Caco-2 (cell line): ENCODE measurements at places on chromosomes 1 and 21.

GRCh38 chr1:192700834-192701271 lies 64.9 kb downstream of the RGS13 start:
- no peak for DNase-seq

DNA sequence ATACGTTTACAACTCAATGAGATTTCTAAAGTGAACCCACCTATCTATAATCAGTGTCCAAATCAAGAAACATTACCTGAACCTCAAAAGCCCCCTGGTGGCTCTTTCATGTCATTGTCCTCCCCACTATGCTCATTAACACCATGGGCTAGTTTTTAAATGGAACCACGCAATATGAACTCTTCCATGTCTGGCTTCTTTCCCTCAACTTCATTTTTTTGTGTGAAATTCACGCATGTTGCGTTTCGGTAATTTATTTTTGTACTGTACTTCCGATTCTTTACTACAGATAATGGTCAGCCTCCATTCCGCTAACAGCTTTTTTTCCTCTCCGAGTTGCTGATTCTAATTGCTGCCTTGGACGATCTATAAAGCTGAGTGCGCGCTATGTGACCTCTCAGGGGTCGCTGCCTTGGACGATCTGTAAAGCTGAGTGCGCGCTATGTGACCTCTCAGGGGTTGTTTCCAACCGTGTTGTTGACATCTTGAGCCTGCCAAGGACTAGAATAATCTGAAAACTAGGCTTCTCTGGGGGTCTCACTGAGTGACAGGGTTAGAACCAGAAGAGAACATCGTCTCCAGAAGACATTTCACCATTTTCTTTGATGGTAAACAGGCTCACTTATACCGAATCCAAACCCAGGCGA lies 1.1 kb upstream of the CACYBP start:
- DNase-seq: peak; percentile 59

DNA sequence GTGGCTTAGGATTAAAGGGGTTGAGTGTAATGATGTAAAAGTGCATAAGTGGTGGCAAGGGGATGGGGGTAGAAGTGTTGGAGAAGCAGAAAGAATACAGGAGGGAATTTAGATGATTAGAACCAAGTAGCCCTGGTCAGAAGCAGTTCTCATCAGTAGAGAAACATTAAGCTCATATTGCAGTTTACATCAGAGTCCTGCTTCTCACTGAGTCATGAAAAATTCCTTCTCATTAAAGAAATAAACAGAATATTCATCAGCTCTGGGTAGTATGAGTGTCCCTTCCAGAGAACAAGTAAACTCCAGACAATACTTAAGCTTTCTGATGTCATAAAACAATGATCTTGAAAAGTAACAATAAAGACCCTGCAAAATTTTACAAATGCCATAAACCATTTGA lies 36.5 kb downstream of the LRRIQ3 start:
- DNase-seq: no peak

DNA sequence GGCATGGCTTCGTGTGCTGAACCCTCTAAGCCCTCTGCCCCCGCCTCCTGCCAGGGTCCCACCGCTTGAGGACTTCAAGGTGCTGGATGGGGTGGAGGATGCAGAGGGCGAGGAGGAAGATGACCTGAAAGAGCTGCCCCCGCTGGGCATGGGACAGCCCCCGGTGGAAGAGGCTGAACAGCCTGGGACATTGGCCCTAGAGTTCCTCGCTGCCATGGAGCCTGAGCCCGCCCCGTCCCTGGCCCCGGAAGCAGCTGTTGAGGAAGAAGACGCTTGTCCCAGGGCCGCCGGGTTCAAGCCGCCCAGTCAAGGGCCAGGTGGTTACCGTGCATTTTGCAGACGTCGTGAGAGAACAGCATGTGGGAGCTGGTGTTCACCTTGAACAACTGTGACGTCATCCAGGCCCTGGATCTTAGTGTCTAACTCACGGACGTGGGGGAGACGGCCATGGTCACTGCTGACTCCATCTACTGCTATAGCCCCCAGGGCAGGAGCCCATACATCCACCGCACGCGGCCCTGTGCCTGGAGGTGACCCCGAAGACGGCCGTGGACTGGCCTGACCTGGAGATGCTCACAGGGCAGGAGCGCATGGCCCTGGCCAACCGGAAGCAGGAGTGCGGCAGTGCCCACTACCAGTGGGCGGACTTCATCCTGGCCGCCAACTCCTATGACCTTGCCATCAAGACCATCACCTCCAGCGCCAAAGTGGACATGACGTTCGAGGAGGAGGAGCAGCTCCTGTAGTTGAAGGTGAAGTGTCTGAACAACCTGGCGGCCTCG lies 90.1 kb downstream of the PPP1R12B start:
- no peak for DNase-seq

- DNase-seq: no peak
These were observed 288.9 kb downstream of the KCNT2 start for GRCh38 chr1:196319301-196319700.

DNA sequence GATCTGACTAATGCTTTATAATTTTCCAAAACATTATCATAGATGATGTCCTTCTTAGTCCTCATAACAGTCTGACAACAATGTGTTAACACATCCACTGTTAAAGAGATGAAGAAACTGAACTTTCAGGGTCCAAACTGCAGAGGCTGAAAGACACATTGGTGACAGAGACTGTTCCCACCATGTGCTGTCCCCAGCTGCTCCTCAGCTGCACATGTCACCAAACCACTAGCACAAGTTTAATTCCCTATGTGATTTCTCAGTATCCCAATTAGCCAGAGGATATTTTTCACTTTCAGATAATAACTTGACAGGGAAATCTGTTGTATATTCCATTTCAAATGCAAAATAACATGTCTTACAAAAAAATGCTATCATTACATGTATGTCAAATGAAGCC lies 24.6 kb downstream of the LAMC2 start:
- no peak for DNase-seq

DNA sequence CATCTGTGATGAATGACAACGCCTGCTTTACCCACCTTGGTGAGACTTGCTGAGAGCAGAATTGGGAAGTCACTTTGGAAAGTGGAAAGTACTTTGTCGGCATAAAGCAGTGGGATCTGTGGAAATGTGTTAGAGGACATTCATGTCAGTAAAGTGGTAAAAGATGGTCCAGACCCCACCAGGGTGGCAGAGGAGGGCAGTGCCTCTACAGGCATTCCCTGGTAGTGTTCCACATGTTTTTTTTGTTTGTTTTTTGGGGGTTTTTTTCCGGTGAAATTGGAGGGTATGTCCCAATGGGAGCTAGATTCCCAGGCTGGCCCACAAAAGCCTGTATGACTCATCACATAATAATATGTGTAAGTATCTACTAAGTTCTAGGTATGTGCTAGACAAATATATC lies 80.6 kb downstream of the ELAVL4 start:
- DNase-seq: no peak

DNA sequence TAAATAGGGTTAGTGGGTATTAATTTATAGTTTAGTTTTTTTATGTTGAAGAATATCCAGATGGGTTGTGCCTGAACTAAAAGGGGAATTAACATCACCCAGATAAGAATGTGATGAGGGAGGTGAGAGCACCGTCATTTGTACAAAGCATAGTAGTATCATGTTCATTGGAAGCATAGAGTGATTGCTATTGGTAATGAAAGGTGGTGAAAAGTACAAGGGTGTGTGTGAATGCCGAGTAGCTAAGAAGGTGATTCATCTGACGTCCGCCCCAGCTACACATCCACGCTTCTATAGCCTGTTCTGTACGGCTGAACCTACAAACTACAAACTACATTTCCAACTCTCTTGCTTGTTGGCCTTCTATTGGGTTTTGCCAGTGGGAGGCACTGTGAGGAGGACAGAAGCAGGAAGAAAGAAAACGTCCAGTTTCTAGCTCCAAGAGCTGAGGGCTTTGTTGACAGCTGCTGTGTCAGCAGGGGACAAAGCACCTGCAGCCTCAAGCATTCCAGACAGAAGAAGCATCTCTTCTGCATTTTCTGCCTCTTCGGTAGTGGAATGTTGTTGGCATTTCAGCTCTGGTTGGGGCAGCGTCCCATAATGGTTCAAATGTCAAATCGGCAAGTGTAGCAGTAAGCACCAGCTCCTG lies 404.8 kb downstream of the KCTD3 start:
- no peak for DNase-seq

- DNase-seq: no peak
These were observed 54.2 kb downstream of the TMEM53 start for GRCh38 chr1:44620072-44620471.

GRCh38 chr1:16386454-16387113 lies 19.5 kb downstream of the SZRD1 start:
- no peak for DNase-seq

DNA sequence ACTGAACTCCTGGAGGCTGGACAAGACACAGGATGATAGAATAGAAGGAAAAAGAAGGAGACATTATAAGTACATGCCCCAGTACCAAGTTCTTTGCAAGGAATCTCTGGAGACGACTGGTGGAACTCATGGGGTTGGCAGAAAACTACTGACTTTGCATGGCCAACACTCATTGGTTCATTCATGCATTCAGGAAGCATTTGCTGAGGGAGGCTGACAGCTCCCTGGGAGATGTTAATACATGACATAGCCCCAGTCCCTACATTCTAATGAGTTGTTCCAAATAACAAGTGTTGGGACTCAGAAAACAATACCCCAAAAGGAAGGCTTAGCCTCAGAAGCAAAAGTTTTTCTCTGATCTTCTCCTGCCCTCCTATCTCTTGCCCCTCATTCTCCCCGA lies 172.8 kb upstream of the IRF2BP2 start:
- DNase-seq: no peak

- DNase-seq: no peak
These were observed 11.8 kb downstream of the LAPTM5 start for GRCh38 chr1:30745834-30746208.

DNA sequence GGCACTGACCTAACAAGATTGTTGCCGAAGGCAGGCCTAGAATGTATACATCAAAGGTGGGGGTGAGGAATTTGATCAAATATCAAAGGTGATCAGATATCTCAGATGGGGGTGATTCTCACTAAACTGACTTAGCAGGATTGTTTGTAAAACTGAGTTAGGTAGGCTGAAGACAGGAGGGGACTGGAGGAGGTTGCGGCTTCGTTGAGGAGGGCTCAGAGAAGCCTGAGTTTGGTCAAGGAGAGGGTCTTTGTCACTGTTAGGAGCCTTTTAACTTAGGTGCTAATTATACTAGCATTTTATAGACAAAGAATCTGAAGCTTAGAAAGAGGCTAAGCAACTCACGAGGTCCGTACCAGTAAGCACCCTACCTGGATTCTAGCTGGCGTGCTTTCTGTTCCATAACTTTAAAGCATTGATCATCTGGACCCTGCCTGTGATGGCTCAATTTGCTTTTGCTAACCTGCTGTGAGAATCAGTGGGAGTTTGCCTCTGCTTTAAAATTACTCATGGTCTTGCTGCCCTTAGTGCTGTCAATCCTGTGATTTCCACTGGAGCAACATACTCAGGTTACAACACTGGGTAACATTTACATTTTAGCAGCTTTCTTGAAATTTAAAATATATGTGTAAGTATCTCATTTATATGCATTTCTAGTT lies 49.8 kb downstream of the ITSN1 start:
- DNase-seq: no peak

DNA sequence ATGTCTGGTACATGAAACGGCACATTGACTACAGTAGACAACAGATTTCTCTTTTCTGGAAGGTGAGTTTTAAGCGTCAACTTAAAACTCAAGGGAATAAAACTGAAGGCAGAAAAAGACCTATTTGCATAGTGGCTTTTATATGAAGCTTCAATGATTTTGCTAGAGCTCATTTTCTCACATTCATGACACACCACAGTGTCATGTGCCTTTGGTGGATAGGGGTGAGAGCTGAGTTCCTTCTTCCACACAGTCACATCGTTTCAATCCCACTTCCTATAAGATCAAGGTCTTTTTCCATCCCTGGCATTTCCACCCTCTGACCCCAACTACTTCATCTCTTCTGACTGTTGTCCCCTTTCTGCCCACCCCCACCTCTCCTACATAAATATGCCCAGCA lies 31.0 kb downstream of the IL12RB2 start:
- no peak for DNase-seq

DNA sequence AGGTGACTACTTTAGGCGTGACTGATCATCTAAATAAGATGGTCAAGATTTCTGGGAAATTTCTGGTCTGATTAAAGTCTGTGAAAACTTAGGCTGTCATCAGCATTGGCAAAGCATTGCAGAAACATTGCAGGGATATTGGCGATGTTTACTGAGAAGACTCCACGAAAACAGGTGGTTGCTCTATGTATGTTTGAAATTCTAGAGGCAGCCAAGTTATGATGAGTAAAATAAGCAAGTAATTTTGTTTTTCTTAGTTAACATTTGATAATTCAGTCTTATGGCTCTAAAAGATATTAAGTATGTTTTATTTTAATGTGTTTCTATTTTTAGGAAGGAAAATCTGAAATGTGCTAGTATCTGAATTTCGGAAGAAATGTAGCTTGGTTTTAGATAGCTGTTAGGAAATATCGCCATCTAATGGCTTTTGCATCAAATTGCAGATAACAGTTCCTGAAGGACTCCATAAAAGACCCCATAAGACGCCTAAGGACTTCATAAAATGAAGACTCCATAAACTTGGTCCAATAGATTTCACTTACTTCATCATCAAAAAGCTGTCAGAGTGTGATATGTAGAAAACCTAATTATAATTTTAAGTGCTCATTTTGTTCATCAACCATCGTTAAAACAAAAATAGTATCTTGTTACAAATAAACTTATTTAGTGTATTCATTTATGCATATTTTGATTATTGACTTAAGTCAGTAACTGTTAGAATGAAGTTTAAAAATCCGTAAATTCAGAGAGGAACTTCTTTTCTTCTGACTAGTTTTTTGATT lies 344.6 kb downstream of the RYR2 start:
- DNase-seq: no peak

DNA sequence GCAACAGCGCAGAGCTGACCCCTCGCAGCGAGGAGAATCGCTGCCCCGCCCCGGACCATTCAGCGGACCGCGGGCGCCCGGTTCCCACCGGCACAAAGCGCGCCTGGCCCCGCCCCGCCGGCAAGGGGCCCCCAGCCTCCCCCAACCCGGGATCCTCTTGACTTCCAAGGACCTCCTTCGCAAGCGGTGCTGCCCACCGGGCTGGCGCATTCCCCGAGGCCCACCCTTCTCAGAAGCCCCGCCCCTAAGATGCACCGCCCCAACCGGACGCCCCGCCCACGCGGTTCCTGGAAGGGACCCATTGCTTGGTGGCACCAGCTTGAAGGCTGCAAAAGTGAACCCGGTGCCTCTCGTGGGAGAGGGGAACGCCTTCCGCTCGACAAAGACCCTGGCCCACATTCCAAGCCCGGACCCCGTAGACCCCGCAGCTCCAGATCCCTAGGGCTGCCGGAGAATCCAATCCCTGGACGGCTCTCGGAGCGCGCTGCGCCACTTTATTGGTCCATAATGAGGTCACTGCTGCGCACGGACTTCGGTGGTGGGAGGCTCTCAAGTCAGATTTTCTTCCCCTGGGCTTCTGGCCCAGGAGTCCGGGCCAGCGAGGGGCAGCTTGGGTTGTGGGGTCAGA lies 2.0 kb downstream of the HES3 start:
- DNase-seq: peak; percentile 58

DNA sequence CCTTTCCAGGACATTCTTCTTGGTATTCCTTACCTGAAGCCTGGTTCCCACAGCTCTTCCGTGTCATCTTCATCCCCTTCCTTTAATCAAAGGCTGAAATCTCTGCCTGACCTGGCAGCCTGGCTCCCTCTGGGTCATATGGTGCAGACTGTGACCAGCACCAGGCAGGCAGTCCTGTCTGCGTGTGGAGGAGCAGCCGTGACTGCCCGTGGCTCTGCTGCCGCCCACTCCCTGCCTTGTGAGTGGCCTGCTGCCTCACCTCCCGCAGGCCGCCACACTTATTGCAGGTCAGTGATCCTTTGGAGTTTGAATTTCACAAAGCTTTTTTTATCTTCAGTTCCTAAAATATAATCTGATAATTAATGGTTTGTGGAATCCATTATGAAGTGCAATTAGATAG lies 36.2 kb upstream of the EPHA8 start:
- no peak for DNase-seq
